Right lung (tissue), 10 donors: ENCODE measurements at places on chromosomes 4 and X. TPM values are rescaled to one million over a fixed set of nuclear protein-coding genes. Genes with fewer than 3 reads are reported as not detected.

DNA sequence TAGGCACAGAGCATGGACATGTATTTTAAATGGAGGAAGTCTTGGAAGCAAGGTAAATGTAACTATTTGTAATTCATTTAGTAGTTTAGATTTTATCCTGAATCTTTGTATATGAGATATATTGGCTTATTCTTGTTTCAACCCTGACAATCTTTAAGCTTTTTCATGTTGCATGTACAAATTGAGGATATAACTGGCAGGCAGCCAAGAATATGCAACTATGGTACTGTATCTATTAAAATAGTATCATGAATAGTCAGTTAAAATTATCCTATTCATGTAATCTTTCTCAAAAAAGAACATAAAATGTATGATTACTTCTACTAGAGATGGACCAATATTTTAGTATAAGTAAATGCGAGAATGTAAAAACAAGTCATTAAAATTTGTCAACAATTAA lies 1141.5 kb downstream of the PCDH18 start:
- no peak for DNase-seq

- DNase-seq: no peak
Measured at GRCh38 chr4:31461421-31461820, 741.3 kb downstream of the PCDH7 start.

- DNase-seq: no peak
Measured at GRCh38 chrX:113059714-113060113, 219.1 kb upstream of the AMOT start.

DNA sequence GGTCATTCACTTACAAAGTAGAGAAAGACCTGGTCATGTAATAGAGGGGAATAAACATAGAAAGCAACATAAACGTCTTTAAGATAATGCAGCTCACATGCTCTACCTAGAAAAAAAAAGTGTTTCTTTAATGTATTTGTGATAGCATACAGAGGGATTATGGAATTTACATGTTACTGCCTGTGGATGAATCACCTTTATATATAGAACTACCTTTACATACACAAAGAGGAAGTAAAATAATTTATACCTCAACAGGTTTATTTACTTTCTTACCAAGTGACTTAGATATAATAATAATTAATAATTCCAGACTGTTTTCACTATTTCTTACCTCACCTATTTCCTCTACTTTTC lies 81.5 kb downstream of the PPP3CA start:
- no peak for DNase-seq

- peak; percentile 24 for DNase-seq
Measured at GRCh38 chr4:6087669-6088341, 69.6 kb upstream of the C4orf50 start.

- DNase-seq: no peak
Measured at GRCh38 chr4:108210989-108211835, 42.5 kb upstream of the LEF1 start.

GRCh38 chr4:164846566-164846965 lies 30.4 kb upstream of the APELA start:
- DNase-seq: no peak

DNA sequence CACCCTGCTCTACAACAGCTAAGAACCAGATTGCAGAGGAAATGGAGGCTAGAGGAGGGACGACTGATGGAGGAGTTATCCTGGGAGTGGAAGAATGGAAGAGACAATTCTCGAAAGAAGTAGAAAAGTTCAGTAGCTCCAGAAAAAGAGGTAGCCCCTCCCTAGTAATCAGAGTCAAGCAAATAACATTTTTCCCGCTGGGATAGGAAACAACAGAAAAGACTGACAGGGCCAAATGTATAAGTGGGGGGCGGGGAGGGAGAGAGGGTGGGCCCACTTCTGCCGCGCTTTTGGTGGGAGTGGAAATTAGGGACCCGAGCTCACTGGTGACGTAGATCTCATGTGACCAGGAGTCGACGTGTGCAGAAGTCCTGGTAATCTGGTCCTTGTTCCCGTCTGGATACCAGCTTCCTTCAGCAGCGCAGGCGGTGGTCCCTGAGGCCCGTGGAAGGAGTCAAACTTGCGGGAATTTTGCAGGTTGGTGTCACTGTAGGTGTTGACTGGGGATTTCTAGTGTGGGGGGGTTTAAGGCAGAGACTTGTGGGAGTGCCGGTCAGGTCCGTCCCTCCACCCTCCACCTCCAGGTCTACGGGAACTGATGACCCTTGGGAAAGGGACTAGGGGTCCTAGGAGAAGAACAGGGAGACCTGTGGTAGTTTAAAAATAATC lies at the start of gene TCEAL9:
Gene TCEAL9, plus strand, starts transcription at position 377 of the 669 bp plus-strand sequence. CDS start 1,179 bp downstream, outside the sequence.
- DNase-seq: peak; percentile 83

DNA sequence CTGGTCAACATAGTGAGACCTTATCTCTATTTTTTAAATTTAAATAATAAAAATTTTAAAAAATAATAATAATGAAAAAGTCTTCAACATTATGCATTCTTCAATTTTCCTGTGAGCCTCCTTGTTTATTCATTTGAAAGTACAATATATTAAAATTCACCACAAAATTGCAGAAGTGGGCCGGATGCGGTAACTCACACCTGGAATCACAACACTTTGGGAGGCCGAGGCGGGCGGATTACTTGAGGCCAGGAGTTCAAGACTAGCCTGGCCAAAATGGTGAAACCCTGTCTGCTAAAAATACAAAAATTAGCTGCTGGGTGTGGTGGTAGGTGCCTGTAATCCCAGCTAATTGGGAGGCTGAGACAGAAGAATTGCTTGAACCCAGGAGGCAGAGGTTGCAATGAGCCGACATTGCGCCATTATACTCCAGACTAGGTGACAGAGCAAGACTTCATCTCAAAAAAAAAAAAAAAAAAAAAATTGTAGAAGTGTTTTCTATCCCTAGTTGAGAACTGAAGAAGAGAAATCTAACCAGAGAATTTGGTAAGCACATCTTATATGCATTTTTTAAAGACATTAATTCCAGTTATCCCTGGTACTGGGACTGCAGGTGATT lies 56.9 kb downstream of the RBM47 start:
- no peak for DNase-seq

GRCh38 chr4:58166490-58166889 lies 1056.3 kb upstream of the IGFBP7 start:
- no peak for DNase-seq

- DNase-seq: no peak
Measured at GRCh38 chrX:40174854-40175510, 77.2 kb upstream of the BCOR start.

DNA sequence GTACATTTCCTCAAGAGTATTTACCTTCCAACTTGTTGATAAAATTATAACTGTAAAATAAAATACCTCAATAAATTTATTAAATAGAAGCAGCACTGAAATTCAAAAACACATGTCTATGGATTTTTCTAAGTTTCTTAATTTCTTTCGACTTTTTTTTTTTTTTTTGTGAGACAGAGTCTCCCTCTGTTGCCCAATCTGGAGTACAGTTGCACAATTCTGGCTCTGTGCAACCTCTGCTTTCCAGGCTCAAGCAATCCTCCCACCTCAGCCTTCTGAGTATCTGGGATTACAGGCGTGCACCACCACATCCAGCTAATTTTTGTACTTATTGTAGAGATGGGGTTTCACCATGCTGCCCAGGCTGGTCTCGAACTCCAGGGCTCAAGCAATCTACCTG lies 79.8 kb downstream of the IQCM start:
- DNase-seq: no peak

- DNase-seq: no peak
Measured at GRCh38 chr4:152780267-152780778, 569 bp downstream of the ARFIP1 start.

- no peak for DNase-seq
Measured at GRCh38 chrX:77436682-77437081, 10.5 kb upstream of the FGF16 start.

DNA sequence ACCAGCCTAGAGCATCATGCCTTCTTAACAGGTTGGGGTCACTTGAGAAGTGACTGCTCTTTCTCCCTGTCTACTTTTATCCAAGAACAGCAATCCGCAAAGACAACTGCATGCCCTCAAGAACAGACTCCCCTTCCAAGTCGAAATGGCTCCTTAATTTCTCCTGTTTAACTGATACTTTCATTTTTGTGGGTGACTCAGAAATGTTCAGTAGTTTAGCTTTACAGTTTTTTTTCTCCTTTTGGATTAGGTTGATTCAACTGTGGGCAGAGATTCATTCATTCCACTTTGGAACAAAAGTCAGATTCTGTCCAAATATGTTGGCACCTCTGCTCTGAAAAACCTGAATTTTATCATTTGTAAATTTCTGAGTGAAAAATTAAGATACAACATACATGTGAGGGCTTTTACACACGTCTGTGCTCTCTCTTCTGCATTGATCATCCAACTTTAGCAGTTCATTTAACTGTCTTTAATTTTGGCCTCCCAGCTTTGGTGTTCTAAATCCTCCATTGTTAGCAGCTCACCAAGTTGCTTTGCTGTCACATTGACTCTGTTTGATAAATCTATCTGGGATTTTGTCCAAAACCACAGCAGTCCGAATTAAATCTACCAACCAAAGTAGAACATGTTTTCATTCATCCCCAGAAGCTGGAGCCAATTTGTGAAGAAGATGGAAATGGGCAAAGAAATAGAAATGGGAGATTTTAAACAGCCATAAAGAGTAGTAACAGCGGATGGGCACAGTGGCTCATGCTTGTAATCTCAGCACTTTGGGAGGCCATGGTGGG lies 50.0 kb downstream of the HOPX start:
- DNase-seq: no peak

- DNase-seq: peak; percentile 65
Measured at GRCh38 chrX:9339603-9340491, 125.0 kb upstream of the TBL1X start.

- peak; percentile 92 for DNase-seq
Measured at GRCh38 chr4:54228961-54229501, at the start of gene PDGFRA. Gene PDGFRA, plus strand, starts transcription at chr4:54229293. Its CDS starts 29,476 bp downstream, at chr4:54258769.

GRCh38 chrX:39736216-39737211 lies 361.2 kb downstream of the BCOR start:
- no peak for DNase-seq

DNA sequence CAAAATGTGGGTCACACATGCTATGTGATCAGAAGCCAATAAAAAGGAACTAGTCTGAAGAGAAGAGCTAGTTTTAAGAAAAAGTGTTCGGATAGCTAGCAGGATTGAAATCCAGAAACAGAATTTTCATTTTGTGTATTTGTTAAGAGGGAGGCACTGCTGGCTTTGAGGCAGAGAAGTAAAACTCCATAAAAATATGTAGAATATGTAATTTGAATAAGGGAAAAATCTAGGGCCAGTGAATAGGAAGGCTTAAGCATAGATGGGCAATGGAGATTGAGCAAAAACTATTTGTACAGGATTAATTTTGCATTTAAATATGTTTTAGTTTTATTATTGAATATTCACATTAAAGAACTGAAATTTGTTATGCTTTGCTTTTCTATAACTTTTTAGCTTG lies 399.9 kb upstream of the PITX2 start:
- DNase-seq: no peak

DNA sequence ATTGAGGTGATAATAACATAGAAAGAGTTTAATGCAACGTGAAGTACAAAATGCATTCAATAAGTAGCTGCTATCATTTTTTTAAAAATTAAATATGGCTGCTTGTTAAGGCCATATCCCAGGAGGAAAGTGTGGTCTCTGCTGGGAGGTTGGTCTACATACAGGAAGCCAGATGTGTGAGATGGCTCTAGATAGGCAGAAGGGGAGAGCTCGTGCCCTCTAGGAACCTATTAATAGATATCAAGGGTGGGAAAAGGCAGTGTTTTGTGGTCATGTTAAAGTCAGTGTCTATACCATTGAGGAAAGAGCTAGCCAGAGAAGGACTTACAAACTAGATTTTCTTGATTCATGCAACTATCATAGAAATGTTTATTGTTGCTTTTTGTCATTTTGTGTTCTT lies 140.5 kb downstream of the KLHL8 start:
- no peak for DNase-seq

GRCh38 chr4:970854-971520 lies 2.4 kb downstream of the DGKQ start:
- no peak for DNase-seq

DNA sequence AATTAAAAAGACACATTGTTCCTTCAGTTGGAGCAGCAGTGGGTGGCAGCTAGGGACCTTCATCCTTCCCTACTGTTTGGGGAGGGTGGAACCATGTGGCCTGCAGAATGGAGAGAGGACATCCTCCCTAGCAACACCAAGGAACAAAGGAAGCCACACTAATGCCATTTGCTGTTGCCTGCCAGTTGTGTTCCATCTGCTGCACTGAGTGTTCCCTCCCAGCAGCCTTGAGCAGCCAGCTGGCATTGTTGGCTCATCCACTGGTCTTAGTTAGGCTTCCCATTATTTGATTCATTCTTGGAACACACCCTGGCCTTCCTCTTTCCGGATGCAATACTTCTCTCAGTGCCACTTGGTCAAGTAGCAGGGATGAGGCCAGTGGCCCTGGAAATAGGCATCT lies 25.0 kb upstream of the HMGB3 start:
- DNase-seq: no peak

TCEAL5 gene
- 1.8 TPM for polyA plus RNA-seq

MTMR8 gene
- polyA plus RNA-seq: 2.2 TPM

KCND1 gene
- polyA plus RNA-seq: 4.3 TPM

PDE6B gene
- 18.1 TPM for polyA plus RNA-seq

GLOD5 gene
- polyA plus RNA-seq: 1.2 TPM

GPC3 gene
- 487 TPM for polyA plus RNA-seq

GYPB gene
- polyA plus RNA-seq: 12.3 TPM

TEX13C gene
- polyA plus RNA-seq: not detected

ADH1C gene
- 21.1 TPM for polyA plus RNA-seq

AMBN gene
- polyA plus RNA-seq: not detected

TCEAL8 gene
- 117 TPM for polyA plus RNA-seq

LIMCH1 gene
- polyA plus RNA-seq: 134 TPM

DGKK gene
- 0.03 TPM for polyA plus RNA-seq
